ENCODE measurements at places on chromosomes 3 and 15.

DNA sequence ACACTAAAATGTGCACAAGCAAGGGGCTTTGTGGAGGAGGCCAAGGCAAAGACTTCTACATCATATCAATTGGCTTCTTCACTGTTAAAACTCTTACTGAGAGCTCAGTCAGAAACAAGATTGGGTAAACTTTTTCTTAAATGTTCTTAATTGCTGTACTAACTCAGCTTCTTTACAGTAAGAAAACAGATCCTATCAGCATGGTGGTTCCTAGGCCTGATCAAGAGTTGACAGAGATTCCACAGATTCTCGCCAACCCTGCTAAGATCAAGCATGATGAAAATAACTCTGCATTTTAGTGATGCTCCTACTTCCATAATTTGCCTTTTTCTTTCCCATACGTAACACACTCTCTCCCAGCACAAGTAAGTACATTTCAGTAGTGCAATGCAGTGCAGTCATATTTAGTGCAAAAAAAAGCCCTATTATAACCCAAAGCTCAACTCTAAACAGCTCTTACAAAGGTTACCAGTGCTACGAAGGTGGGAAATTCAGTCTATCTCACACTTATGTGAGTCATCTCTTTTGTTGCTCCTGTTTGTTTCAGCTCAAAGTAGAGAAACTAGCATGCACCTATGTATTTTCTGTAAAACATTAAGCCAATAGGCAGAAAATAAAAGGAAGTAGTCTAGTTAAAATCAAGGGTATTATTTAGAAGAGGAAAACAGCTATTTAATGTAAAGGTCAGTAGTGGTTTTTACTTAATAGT, 29.9 kb downstream of the TIGIT start:
- DNase-seq: no peak

DNA sequence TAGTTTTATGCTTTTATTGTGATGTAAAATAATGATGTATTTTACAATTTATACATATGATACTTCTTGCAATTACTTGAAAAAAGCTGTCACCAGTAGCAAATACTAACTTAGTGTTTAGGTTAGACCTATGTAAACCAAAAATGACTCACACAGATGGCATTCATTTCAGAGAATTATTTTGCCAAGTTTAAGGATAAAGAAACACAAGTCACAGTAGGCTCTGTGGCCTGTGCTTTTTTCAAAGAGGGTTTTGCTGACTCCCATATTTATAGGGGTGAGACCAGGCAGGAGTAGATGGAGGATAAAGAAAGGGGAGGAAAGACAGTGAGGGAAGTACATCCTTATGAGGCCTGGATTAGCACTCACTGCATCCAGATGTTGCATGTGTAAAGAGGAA, 356.6 kb upstream of the NPAP1 start:
- DNase-seq: no peak

GRCh38 chr15:46034755-46035154, 399.9 kb downstream of the SQOR start:
- DNase-seq: no peak

DNA sequence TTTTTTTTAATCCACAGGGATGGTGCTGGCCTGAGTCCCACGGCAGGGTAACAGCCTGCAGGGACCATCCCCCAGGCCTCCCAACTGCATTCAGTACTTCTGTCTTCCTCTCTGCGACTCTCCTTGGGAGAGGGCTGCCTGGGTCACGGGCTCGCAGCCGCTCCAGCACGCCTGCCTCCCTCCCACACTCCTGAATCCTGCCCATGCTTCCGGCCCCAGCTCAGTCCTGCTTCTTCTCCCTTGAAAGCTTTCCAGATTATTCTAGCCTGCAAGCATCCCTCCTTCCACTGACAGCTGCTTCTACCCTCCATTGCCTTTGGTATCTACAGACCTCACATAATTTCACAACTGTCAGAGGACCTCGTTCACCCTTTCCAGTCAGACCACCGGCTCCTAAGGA, 32.4 kb downstream of the MEGF11 start:
- DNase-seq: no peak

DNA sequence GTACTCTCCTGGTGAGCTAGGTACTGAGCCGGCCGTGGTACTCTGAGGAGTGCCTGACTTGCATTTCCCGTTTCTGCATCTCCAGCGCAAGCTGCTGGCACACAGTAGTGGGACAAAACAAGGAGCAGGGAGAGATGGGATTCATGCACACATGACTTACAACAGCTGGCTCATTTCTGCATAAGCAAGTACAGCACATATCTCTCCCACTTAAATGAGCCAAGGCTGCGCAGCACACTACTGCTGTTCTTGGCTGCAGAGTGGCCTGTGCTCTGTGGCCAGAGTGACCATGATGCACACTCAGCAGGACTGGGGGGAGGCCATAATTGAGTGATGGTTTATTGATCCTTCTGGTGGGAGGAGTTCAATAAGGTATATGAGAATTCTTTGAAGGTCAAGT, 59.2 kb upstream of the ABHD17C start:
- no peak for DNase-seq

DNA sequence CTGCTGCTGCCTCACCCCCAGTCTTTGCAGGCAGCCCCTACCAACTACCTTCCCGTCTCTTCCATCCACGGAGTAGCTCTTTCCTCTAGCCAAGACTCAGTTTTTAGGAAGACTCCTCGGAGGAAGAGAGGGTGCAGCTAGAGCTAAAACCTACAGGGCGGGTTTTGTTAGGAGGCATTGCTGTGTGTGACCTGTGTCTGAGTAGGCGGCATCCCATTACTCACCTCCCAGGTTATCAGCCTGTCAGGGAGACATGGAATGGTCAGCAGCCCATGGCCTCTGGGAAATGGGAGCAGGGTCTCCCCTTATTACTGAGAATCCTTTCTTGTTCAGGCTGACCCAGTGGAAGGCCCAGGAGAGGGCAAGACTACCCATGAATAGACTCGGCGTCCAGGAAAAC, 43.8 kb upstream of the FGD5 start:
- DNase-seq: no peak

DNA sequence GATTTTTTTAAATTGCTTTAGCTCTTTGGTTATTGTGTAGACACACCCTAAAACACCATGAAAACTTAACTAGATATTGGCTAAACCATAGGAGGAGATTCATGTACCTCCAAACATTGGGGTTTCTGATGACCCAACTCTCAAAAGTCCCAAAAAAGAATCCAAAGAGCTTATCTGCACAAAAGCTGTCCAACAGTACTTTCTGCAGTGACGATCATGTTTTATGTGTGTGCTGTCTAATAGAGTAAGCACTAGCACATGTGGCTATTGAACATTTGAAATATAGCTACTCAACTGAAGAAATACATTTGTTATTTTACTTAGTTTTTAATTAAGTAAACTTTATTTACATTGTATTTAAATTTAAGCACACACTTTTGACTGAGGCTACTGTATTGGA, 818.2 kb upstream of the LMCD1 start:
- no peak for DNase-seq

DNA sequence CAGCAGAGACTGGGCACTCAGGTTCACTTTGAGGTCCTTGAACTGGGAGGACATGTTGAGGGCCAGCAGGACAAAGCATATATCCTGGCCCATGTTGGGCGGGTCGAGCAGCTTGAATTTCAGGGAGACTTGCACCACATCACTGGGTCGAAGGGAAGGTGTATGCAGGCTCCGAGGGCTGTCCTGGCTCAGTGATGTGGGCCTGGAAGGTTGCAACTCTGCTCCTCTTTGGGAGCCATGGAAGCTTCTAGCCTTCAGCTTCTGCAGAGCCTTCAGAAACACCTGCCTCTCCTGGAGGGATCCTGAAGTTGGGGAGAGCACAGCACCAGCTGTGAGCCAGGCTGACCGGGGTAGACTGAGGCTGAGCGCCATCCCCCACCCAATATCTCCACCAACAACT, 14.7 kb upstream of the EPB42 start:
- no peak for DNase-seq

DNA sequence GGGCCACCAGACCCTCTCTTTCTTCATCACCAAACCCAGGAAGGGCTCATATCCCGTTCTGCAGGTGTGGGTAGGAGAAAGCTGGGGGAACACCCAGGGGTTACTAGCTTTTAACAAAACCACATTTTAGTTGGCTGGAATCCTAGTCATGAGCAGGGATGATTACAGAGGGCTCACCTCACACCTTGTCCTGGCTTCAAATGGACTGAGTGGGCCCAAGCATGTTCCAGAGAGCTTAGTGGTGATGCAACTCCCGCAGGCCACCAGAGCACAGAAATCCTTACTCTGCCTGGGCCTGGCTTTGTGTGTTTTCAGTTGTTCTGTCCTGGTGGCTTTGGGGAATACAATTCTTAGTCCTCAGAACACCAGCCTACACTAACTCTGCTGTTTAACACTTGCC, 56.8 kb upstream of the RYK start:
- DNase-seq: no peak

DNA sequence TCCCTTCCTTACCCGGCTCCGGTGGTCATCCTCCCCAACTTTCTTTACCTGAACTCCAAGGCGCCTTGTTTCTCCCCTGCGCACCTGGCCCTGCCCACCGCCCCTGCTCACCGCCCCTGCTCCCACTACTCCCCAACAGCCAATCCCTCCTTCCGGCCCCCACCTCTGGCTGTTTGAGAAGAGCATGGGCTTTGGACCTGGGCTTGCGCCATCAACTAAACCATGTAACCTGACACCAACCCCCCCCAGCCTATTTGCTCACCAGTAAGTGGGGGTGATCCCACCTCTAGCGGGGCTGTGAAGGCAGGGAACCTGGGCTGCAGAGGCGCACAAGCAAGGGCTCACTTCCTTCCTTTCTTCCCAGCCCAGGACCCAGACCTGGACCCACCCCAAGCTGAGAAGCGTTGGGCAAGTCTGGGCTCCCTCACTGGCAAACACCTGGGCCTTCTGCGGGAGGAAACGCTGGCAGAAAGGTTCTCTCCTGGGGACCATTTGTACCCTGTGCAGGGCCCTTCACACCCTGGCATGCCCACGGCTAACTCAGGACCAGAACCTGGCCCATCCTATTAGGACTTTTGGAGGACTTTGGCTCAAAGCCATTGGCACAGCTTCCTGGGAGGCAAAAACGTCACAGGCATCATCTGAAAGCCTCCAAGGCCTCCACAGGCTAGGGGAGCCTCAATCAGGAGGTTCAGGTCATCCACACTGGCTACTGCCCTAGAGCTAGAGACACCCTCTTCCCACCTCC, at the start of gene PLXNB1:
PLXNB1 (minus strand) TSS at position 127 of the 748 bp plus-strand sequence. CDS start 5,475 bp downstream, outside the sequence.
- DNase-seq: no peak

DNA sequence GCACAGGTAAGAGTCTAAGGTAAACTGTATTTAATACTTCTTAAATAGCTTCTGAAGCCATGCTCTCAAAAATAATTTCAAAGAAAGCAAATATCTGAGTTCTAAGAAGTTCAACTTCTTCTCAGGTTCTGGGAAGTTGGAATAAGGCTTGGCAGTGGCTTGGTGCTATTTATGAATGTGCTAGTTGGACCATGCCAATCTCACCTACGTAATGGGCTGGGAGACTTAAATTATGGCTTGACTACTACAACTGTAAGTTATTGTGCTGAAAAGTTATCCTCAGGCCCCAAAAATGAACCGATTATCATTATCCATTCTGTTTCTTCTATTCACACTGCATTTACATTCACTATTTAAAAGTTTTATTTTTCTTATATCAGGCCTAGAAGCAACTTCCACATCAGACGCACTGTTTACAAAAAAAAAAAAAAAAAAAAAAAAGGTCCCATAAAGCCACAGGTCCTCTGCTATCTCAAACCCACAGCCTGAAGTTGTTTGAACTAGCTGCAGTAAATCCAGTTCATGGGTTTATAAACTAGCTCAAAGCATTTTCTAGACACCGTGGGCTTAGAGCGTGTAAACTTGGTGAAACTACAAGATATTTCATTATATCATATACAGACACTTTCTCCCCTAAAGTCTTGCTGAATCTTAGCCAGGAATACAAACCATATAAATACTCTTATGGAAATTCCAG, 3.4 kb downstream of the LRIG1 start:
- no peak for DNase-seq

- no peak for DNase-seq
These were observed 87.5 kb upstream of the MELTF start for GRCh38 chr3:197117114-197117513.

All from T-helper 17 cell (primary cell).